ENCODE measurements at places on chromosomes 3 and 15.
A peak's percentile ranks its signal among the peaks of the same experiment; 100 is the strongest.

DNA sequence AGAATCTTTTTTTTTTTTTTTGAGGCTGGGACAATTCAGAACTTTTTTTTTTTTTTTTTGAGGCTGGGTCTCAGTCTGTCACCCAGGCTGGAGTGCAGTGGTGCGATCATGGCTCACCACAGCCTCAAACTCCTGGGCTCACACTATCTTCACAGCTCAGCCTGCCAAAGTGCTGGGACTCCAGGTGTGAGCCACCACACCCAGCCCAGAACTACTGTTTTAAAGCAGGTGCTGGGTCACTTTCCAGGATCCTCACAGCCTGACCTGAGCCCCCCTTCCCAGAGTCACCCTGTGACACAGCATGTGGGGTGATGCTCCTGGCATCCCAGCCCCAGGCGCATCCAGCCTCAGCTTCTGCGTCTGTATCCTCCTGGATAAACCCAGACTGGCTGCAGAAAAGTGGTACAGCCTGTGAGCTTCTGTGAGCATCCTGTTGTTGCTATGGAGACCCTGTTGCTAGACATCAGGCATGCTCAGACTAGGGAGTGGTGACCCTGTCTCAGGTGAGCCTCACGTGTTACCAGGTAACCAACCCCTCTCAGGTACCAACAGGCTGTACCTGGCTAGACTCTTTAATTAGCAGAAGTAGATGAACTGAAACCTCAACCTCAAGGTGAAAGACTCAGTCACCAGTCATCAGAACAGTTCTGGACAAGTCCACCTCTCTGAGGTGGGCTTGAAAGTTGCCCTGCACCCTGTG, 15.0 kb downstream of the KLF13 start:
- DNase-seq = no peak

DNA sequence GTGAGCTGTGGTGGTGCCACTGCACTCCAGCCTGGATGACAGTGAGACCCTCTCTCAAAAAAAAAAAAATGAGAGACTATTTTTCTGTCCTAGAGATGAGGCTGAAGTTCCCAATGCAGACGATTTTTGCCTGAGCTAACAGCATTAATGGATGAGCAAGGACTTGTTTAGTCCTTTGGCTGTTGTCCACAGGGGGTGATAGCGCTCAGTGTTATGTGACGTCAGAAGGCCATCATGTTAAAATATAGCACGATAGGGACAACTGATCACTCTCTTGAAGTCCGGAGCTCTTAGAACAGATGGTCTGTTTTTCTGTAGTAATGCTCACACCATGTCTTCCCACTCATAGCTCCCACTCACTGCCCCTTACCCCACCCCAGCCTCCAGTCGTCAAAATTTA, 6.8 kb downstream of the TRNT1 start:
- no peak for DNase-seq

GRCh38 chr3:129893581-129894070, at the start of gene TMCC1:
TSS of gene TMCC1 (minus strand) at chr3:129893711.
- peak; percentile 88 for DNase-seq

GRCh38 chr15:55235546-55236036, 38.9 kb upstream of the RSL24D1 start:
- DNase-seq = no peak

GRCh38 chr3:112041321-112041720, 6.8 kb downstream of the TMPRSS7 start:
- DNase-seq = no peak

- no peak for DNase-seq
Observed at GRCh38 chr3:141963301-141963700, 86.9 kb downstream of the ATP1B3 start.

- peak; percentile 55 for DNase-seq
Observed at GRCh38 chr3:128804017-128804810, 75.2 kb upstream of the ACAD9 start.

DNA sequence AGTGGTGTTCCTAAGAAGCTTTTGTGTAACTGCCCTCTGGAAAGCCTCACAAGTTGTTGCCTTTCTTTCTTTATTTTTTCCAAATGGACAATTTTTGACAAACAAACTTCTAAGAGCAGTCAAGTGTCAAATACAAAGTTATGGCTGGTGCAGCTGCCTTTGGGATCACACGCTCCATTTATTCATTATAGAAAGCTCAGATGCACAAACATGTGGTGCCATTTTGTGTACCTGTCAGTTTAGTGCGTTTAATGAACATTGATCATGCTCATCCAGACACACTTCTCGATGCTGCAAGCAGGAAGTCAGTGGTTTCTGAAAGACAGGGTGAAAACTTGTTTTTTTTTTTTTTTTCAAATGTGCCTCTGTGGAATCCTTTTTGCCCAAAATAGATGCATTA, 324.5 kb downstream of the CNTN4 start:
- no peak for DNase-seq

Data from GM19239 (cell line).